ENCODE measurements at places on chromosomes 5 and 9.

DNA sequence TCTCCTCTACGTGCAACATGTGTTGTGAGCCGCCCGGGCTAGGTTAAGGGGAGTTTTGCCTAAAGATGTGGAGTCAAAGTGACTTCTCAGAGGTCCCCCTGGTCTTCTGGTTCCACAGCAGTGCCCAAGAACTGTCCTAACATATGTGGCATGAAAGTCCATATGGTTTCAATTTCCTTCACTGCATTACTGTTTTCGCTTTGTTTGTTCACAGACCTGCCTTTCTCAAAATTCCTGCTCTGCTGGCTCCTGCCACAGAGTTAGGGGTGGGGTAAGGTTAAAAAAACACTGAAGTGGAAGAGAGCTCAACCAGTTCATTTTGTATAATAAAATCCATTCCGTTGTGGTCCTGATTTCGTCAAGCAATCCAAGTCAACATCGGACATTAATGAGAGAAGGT, 289.4 kb downstream of the DMAC1 start:
- DNase-seq: no peak

GRCh38 chr5:113489299-113489698, 1.0 kb upstream of the MCC start:
- peak; percentile 99 for DNase-seq

DNA sequence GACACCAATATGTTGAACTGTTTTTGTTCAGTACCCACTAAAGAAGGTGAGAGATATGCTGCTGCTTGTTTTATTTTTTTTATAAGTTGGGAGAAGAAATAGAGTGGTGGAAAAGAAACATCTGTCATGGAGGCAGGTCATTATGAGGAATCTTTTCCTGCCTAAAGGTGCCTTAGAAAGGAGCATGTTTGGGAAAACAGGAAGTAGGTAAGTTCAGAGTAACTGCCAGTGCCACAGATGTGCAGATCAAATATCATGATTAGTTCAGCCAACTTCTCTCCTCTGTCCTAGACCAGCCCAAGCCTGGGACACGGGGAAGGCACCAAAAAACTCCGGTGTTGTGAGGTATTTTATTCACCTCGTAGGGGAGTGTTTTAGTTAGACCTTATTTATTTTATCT, 144.2 kb downstream of the MAN2A1 start:
- no peak for DNase-seq

GRCh38 chr9:124526174-124526573, 19.0 kb upstream of the NR5A1 start:
- DNase-seq: no peak

DNA sequence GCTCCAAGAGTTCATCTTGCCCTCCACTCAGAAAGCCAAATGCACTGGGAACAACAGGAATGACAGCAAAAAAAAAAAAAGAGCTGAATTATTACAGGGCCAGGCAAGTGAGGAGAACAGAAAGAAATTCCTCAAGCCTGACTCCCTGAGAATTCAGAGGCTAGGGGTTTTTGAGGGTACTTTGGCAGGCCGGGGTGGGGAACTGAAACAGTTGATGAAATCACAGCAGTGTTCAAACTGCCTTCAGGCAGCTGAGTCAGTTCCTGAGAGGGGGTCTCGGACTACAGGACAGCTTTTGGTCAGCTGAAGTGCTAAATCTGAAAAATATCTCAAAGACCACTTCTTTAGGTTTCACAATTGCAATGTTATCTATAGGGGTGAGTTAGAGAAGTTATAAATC, 419.4 kb downstream of the SEMA5A start:
- no peak for DNase-seq

GRCh38 chr5:139049780-139050179, 148.4 kb downstream of the SIL1 start:
- no peak for DNase-seq

GRCh38 chr5:157670662-157671591, at the start of gene C5orf52:
Gene C5orf52 (plus strand): TSS chr5:157671533. CDS start chr5:157671615, 82 bp downstream.
- DNase-seq: peak; percentile 53

GRCh38 chr5:179111267-179112207, 51.4 kb downstream of the ZNF354C start:
- no peak for DNase-seq

DNA sequence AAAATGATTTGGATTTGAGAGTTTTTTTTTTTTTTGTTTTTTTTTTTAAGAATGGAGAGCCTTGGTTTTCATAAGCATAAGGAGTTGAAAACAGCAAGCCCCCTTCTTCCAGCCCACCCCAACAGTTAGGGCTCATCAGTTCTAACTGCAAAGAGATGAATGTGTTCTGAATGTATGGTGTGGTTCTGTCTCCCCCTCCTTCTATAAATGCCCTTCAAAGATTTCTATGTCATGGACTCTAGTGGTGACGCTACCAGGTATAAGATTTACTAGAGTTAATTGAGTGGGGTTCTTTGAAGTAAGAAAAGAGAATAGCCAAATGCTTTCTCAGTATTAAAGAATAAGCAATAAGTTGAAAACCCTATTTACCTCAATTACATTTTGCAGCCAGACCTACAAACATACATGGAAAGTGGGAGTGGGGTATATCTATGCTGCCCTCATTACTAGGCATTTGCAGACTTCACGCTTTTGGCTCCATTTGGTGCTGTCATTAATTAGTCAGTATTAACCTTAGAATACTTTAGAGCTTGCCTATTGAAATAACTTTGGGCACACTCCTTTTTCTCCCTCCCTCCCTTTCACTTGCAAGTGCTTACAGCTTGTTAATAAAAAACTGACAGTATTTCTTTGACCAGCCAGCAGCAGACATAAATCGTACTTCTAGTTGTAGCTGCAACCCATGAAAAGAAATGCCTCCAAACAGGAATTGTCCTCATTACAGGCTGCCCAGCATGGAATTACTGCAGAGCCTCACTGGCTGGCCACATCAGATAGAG, 667.2 kb upstream of the ZNF608 start:
- no peak for DNase-seq

DNA sequence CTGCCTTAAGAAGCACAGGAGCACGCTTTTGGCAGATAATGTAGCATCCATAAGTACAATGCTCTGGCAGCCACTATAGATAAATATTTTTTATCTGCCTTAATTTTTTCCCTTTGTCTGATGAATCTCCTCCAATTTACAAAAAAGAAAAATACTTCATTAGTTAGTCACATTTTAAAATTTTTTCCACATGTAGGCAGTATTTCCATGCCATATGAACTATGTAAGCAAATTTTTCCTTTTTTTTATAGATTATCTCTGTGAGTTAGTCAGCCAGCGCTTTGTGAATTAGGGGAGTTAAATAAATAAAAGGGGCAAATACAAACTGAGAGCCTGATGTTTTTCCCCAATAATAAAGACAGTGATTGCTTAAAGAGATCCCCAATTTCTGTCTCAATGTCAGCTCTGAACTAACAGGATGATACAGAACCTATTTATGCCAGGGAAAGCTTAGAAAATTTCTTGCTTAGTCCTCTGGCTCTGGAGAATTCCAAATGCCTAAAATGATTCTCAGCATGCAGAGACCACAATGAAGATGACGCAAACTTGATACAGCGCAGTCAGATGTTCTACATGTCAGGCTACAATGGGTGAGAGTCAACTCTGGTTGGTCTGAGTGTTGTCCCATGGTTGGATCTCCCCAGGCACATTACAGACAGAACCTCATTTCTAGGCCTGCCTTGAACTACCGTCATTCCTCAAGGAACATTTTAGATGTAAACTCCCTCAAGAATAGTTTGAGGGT, 390.4 kb upstream of the CDH6 start:
- no peak for DNase-seq

GRCh38 chr5:18299166-18299565, 664.9 kb downstream of the TAF11L14 start:
- DNase-seq: no peak

DNA sequence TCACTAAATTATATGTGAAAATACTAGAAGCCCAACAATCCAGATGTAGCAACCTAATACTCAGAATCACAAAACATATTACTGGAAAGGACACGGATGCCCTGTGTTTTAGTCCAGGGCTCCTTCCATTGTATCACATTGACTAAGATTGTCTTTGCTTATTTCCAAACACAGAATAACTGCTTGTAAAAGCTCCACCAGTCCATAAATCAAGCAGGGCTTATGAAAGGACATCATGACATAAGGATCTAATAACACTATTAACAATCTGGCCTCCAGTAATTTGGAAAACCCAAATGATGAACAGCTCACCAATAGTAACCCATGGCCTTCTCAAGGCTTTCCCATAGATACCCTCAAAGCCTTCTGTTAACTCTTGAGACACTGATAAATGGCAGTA, 39.8 kb downstream of the WDR41 start:
- DNase-seq: no peak

GRCh38 chr9:801399-802071, 40.0 kb upstream of the DMRT1 start:
- peak; percentile 76 for DNase-seq

DNA sequence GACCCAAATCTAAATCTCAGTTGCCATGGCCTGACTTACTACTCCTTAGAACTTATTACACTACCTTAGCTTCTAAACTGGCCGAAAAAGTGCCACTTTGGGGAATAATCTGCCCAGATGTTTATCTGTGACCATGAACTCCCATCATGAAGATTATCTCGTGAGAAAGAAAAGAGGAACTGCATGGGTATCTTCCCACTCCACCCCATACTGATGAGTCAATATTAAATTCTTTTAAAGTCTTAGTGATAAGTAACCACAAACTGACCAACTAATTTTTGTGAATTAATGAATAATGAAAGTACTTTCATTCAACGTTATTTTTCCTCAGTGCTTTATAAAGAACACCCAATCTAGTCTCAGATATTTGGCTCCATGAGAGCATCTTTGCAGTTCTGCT, 493.5 kb downstream of the EBF1 start:
- DNase-seq: no peak

- DNase-seq: no peak
Observed at GRCh38 chr9:127712867-127713266, 2.6 kb downstream of the PTRH1 start.

DNA sequence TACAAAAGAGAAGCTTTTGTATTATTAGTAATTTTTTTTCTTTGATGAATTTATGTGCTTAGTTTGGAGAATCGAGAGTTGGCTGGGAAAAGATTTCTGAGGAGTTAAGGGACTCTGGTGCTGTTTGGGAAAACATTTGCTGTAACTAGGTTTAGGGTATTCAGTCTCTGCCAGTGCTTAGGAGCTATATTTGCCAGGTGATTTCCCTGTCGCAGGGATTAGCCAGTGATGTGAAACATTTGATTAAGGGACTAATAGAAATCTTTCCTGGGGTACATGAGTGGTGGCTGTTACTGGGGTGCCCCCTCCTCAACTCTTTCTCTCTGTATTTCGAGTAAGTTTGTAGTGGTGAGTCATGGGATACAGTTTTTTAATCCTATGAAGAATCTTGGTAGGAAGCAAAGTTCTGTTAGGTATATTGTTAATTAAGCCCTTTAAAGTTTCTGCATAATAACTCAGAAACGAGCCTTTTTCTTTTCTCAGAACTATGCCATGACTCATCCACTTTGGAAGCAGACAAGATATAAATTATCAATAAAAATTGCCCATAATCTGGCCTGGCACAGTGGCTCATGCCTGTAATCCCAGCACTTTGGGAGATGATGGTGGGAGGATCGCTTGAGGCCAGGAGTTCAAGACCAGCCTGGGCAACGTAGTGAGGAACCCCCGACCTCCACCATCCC, 18.6 kb downstream of the RGMB start:
- no peak for DNase-seq

DNA sequence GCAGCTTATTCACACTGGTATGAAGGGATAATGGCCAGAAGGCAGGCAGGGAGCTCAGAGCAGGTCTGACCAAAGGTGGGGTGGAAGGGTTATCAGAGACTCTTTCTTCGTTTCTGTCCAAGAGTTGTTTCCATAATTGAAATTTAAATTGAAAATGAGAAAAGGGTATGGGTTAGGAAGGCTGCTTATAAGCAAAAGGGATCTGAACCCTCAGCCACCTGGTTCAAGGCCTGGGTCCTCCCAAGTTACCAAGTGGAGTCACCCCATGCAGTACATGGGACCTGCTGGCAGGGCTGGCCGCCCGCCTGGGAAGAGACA, 17.8 kb downstream of the EEIG1 start:
- DNase-seq: no peak

DNA sequence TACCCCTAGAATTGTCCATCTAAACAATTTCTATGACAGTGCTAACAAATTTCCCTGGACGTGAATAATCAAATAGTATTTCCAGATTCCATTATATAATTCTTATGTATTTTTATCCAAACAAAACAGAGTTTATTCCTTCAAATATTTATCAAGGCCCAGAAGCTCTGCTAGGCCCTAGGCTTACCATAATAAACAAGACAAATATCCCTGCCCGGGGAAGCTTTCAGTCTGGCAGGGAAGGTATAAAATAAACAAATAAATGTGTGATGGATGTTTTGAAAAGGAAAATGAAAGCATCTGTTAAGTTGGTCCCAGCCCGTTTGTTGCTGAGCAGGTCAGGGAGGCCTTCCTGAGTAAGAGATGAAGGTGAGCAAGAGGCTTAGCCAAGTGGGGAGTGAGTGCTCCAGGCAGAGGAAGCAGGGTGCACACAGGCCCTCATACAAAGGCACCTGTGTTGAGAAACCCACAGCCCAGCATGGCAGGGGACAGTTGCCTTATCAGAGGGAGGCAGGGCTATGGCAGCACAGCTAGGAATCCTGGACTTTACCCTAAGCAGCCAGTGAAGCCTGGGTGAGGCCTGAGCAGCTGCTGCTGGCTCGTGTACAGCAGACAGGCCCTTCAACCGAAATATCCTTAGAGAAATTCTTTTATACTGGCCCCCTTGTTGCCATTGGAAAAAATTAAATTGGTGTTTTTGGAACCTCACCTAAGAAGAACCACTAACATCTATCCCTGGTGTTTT, 7.7 kb upstream of the SLC35D2 start:
- no peak for DNase-seq

- no peak for DNase-seq
Observed at GRCh38 chr9:8874482-8874881, 1074.9 kb upstream of the DMAC1 start.

- DNase-seq: no peak
Observed at GRCh38 chr5:57577432-57578175, 95.0 kb upstream of the ACTBL2 start.

GRCh38 chr5:116703328-116703727, 128.7 kb upstream of the SEMA6A start:
- no peak for DNase-seq

DNA sequence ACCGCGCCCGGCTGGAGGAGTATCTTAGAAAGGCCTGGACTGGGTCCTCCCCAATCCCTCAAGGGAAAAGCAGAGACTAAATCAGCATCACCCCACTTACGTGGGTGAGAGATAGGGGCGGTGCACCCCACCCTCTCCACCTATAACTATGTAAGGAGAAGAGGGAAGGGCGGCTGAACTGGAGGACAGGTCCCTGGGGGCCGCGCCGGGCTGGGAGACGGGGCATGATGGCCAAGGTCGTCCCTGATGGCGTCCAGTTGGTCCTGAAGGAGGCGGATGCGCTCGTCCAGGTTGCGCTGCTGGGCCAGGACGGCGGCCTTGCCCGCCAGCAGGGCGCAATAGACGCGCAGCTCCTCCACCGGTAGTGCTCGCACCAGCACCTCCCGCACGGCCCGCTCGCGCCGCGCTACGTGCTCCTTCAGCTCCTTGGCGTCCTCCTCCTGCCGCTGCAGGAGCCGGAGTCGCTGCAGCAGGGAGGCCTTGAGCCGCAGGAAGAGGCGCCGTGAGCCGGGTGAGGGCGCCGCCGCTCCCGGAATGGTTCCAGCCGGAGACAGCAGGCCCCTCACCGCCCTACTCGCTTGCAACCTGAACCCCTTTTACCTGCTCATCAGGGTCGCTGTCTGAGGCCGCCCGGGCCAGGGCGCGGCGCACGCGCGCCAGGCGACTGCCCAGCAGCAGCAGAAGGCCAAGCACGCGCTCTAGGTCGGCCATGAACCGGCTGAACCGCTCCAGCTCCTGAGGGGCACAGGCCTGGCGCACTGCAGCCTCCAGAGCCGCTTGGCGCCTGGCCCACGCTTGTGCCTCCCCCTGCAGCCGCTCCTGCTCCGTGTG, 7.6 kb downstream of the SHROOM1 start:
- peak; percentile 27 for DNase-seq

GRCh38 chr5:168659286-168659847, 80.2 kb upstream of the PANK3 start:
- DNase-seq: no peak

Measured in bronchial epithelial cell (primary cell).